ENCODE measurements at places on chromosomes 13 and 19. TPM values are rescaled to one million over a fixed set of nuclear protein-coding genes. Genes with fewer than 3 reads are reported as not detected.

Gene TTC9B
- total RNA-seq, result not detected

Gene METTL21C
- not detected for total RNA-seq

Gene SYDE1
- 56.8 TPM for total RNA-seq

Gene KIR2DL1
- not detected for total RNA-seq

Gene MAMSTR
- total RNA-seq, result 0.36 TPM

Gene CYP4F2
- total RNA-seq, result not detected

Gene TMC4
- total RNA-seq, result 0.29 TPM

Gene MED26
- total RNA-seq, result 6.5 TPM

DNA sequence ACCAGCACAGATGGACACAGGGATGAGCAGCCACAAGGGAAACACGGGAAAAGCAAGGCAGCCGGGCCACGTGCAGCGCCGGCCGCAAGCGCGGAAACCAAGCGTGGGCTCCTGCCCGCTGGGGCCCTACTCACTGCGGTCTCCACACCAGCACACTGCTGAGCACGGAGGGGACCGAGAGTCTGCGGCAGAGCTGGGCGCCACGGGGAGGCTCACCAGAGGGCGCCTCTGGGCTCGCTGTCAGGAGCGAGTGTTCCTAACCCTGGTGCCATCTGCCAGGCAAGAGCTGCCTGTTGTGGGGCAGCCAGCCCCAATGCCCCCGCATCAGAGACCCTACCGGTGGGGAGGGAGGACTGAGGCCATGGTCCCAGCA lies 26.5 kb downstream of the MPND start:
- H3K4me3 ChIP-seq, result no peak overlapping the region
- H3K27me3 ChIP-seq, result no peaks in the 10 kb centered on the region
- DNase-seq, result peak; percentile 95

DNA sequence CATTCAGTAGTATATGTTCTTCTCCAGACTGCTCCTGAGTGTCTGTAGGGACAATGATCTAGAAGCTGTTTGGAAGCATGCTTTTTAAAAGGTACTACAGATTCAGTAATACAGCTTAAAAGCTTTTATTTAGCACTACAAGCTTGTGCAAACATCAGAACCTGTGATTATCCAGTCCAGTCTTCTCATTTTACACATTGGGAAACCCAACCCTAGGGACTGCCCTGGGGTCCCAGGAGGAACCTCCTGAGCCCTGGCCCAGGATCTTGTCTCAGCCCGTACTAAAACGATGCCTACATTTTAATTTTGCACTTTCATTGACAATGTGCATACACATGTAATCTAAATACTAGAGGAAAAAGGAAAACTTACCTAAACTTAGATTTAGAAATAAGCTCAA lies 12.5 kb downstream of the DOCK9 start:
- no peak overlapping the region for H3K27ac ChIP-seq
- H3K36me3 ChIP-seq, result no peaks in the 10 kb centered on the region
- H3K4me1 ChIP-seq, result no peaks in the 10 kb centered on the region
- no peaks in the 10 kb centered on the region for H3K27me3 ChIP-seq
- no peak for DNase-seq
- H3K4me3 ChIP-seq, result no peak overlapping the region

GRCh38 chr13:66922444-66922843 lies 307.7 kb downstream of the PCDH9 start:
- DNase-seq, result no peak
- no peak overlapping the region for H3K4me3 ChIP-seq
- no peaks in the 10 kb centered on the region for H3K36me3 ChIP-seq
- H3K27ac ChIP-seq, result no peak overlapping the region

- peak; percentile 57 for DNase-seq
- H3K27ac ChIP-seq, result no peak overlapping the region
- no peaks in the 10 kb centered on the region for H3K4me1 ChIP-seq
These were observed 5.8 kb downstream of the ZIC2 start for GRCh38 chr13:99987154-99988019.

DNA sequence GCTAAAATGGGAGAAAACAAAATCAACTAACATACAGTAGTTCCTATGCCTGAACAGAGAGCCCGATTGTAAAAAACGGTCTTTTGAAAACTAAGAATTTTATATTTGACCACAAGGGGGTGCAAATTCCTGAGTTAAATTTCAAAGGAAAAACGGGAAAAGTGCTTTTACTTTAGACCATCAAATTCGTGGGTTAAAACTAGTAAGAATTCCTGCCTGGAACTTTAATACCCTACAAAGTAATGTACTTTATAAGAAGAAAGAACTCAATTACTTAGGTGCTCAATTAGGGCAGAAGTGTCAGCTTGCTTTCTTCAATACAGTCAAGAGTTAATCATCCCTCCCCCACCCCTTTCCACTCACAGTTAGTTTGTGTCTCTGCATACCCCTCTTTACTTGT lies 69.8 kb downstream of the KCNRG start:
- H3K27me3 ChIP-seq, result no peaks in the 10 kb centered on the region
- H3K4me3 ChIP-seq, result peak overlapping the region; percentile 45
- peaks cover 5% of the 10 kb centered on the region for H3K36me3 ChIP-seq
- DNase-seq, result peak; percentile 72
- peak overlapping the region; percentile 46 for H3K27ac ChIP-seq

- H3K27me3 ChIP-seq, result peaks cover 17% of the 10 kb centered on the region
- H3K4me3 ChIP-seq, result no peak overlapping the region
- no peak overlapping the region for H3K27ac ChIP-seq
- no peak for DNase-seq
These were observed 323.1 kb downstream of the ZNF536 start for GRCh38 chr19:30695171-30695875.

- no peak overlapping the region for H3K27ac ChIP-seq
- H3K27me3 ChIP-seq, result no peaks in the 10 kb centered on the region
- H3K4me1 ChIP-seq, result peaks cover 18% of the 10 kb centered on the region
- no peak overlapping the region for H3K4me3 ChIP-seq
These were observed 18.7 kb downstream of the MLLT1 start for GRCh38 chr19:6260912-6261650.

DNA sequence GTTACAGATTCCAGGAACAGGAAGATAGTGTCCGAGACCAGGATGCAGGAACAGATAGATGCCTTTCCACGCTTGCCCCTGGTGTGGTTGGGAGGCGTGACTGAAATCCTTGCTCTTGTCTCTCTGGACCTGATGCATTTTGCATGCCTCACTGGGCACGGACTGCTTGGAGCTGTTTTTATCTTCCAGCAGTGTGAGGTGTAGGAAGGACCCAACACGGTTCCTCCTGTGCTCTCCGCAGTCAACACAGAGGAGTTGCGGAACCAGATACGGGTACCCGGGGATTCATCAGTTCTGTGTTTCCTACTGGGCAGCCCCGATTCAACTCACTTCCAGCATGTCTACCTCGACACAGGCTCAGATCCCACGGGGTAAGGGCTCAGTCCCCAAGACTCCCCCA lies 6.5 kb downstream of the DOT1L start:
- H3K4me3 ChIP-seq, result no peak overlapping the region
- H3K27me3 ChIP-seq, result no peaks in the 10 kb centered on the region
- H3K4me1 ChIP-seq, result peaks cover 57% of the 10 kb centered on the region
- H3K36me3 ChIP-seq, result peaks cover 6% of the 10 kb centered on the region
- peak overlapping the region; percentile 54 for H3K27ac ChIP-seq
